ENCODE measurements at places on chromosomes 12 and 14. TPM values are rescaled to one million over a fixed set of nuclear protein-coding genes. Genes with fewer than 3 reads are reported as not detected.

- no peak for DNase-seq
Observed at GRCh38 chr14:71729596-71729995, 202.6 kb upstream of the RGS6 start.

- DNase-seq = no peak
Observed at GRCh38 chr12:24045816-24046257, 96.4 kb upstream of the SOX5 start.

DNA sequence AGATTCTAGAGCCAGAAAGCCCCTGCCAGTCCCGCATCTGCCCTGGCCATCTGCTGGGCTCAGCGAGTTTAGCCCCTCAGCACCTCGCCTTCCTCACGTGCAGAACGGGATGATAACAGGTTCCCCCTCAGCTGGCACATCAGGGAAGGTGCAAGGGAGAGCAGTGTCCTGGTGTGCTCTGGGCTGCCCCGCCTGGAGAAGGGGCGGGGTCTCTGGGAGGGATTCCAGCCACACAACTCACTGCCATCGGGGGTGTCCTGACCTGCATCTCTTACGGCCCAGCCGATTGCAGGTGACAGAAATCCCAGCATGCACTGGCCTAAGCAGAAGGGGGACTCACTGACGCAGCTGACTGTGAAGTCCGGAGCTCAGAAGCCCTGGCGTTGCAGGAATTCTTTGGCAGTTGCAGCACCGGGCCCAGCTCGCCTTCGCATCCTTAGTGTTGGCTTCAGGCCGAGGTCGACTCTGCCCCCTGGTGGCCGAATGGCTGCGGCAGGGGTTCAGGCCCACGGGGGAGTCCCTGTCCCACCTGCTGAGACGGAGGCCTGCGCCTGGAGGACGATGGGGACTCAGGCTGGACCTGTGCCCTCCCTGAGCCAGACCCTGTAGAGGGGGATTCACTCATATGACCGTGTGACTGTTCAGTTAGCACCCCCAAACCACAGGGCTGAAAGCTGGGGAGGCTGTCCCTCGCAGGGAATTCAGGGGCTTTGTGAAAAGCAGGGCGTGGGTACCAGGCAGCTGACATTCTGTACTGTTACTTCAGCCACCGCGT lies 178.6 kb downstream of the ADGRD1 start:
- peak; percentile 24 for DNase-seq

GRCh38 chr14:24093207-24093900 lies 757 bp upstream of the PCK2 start:
- DNase-seq = no peak

GRCh38 chr14:91228112-91229004 lies 16.1 kb downstream of the GPR68 start:
- no peak for DNase-seq

DNA sequence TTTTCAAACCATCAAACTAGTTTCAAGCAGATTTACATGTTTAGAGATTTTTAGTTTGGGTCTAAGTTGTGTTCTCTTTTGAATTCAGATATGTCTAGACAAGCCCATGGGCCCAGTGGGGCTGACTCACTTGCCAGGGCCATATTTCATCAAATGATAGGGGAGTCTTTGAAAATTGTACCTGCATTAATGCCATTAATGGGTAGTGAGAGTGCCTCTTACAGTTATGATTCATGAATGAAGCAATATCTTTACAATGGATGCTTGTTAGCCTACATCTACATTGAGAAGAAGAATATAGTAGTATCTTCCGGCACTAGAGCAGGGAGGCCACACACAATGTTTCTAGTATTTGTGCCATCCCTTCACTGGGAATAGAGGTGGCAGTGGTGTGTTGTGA lies 174.2 kb upstream of the E2F7 start:
- DNase-seq = no peak

- DNase-seq = no peak
Observed at GRCh38 chr14:76941544-76941943, 87.0 kb downstream of the IRF2BPL start.

GRCh38 chr12:81588235-81589008 lies 170.7 kb downstream of the PPFIA2 start:
- DNase-seq = no peak

DUSP16 gene
- 15.9 TPM for total RNA-seq

Measured in cerebellum (tissue), 4 donors.